ENCODE measurements at places on chromosomes 7 and 10.

DNA sequence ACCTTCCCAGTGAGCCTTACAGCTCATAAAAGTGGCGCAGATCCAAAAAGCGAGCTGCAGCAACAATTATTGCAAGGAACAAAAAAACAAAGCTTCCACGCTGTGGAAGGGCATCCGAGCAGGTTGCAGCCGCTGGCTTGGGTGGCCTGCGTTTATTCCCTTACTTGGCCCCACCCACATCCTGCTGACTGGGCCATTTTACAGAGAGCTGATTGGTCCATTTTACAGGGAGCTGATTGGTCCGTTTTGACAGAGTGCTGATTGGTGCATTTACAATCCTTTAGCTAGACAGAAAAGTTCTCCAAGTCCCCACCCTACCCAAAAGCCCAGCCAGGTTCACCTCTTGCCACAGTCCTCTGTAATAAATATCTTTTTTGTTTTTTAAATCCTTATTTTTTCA is 85.1 kb downstream of the ADCYAP1R1 start:
- no peak for DNase-seq

DNA sequence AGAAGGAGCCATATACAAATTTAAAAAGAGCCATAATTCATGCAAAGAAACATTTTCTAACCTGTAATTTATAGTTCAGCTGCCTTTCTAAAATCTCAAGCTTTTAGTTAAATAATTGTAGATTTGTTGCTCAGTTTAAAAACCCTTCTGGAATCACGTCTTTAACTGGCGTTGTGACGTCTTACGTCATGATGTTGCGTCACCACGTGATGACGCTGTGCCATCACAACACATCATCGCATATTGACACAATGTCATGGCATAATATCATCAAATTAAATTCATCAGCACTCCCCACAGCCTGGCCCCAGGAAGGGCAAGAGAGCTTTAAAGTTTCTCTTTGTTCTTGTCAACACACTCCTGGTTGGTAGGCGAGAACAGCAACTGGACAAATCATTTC is 194.8 kb downstream of the GRM8 start:
- no peak for DNase-seq

DNA sequence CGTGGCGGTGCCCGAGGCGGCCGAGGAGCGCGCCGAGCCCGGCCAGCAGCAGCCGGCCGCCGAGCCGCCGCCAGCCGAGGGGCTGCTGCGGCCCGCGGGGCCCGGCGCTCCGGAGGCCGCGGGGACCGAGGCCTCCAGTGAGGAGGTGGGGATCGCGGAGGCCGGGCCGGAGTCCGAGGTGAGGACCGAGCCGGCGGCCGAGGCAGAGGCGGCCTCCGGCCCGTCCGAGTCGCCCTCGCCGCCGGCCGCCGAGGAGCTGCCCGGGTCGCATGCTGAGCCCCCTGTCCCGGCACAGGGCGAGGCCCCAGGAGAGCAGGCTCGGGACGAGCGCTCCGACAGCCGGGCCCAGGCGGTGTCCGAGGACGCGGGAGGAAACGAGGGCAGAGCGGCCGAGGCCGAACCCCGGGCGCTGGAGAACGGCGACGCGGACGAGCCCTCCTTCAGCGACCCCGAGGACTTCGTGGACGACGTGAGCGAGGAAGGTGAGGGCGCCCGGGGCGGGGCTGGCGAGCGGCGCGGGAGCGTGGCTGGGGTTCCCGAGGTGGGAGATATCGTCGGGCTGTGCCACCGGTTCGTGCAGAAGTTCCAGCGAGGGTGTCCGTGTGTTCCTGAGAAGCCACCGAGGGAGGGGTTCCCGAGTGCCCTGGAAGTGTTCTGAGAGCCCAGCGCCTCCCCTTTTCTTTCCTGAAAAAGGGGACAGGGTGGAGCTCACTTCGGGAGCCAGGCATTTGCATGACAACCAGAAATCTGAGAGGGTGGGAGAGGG is 495 bp downstream of the EIF3B start:
- peak; percentile 10 for DNase-seq

DNA sequence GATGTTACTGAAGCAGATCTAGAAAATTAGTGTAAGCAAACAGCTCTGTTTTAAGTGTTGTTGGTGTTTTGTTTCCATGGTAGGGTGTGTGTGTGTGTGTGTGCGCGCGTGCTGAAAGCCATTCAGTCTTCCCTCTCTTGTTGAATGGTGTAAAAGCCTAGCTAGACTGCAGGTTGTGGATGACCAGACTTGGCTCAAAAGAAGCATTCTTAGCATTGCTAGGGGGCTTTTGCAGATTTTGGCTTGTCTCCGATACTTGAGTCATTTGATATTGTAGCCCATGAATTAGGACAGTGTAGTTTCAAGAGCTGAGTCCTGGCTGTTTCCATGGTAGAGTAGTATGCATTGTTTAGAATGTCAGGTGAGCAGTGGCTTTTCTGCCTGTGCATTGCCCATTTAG is 99.1 kb downstream of the SND1 start:
- no peak for DNase-seq

GRCh38 chr7:44965937-44966730 is 12.7 kb downstream of the MYO1G start:
- DNase-seq: no peak

GRCh38 chr10:110790913-110791506 is 80.7 kb upstream of the PDCD4 start:
- DNase-seq: no peak

DNA sequence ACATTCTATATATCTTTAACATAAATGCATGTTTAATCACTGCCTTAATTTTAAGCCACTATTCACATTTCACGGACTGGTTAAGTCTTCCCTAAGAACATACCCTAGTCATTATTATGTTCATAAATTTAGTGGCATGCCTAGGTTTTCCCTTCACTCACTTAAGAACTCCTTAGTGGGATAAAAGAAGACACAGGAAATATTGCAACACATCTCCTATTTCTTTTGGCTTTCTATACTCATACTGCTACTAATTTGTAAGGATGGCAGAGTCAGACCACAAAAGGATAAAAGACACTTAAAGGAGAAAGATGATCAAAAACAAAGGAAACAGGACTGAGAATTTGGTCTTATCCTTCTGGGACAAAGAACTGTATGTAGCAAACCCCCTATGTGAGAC is 951.4 kb downstream of the SORCS3 start:
- DNase-seq: no peak

- no peak for DNase-seq
Observed at GRCh38 chr10:121053151-121053550, 202.0 kb downstream of the WDR11 start.

GRCh38 chr7:30041526-30042269 is 13.5 kb downstream of the PLEKHA8 start:
- no peak for DNase-seq

DNA sequence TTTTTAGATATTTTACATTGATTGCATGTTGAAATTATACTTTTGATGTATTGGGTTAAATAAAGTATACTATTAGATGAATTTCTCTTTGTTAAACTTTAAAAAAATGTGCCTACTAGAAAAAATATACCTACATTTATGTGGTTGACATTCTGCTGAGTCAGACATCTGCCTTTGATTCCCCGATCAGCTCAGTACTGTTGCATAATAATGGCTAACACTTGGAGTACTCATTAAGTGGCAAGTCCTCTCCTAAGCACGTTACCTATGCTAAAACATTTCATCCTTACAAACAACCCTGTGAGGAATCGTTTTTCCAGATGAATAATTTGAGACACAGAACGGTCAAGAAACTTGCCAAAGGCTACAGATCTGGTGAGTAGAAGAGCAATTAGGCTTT is 14.0 kb upstream of the SEM1 start:
- DNase-seq: no peak

- DNase-seq: peak; percentile 66
Observed at GRCh38 chr10:110357252-110357780, 52.6 kb upstream of the SMNDC1 start.

DNA sequence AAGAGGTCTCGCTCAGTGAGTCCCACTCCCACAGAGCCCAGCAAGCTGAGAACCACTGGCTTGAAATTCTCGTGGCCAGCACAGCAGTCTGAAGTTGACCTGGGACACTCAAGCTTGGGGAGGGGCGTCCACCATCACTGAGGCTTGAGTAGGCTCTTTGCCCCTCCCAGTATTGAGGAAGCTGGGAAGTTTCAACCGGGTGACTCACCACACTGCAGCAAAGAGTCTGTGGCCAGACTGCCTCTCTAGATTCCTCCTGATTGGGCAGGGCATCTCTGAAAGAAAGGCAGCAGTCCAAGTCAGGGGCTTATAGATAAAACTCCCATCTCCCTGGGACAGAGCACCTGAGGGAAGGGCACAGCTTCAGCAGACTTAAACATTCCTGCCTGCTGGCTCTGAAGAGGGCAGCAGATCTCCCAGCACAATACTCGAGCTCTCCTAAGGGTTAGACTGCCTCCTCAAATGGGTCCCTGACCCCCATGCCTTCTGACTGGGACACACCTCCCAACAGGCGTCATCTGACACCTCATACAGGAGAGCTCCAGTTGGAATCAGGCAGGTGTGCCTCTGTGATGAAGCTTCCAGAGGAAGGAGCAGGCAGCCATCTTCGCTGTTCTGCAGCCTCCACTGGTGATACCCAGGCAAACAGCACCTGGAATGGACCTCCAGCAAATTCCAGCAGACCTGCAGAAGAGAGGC is 970.9 kb upstream of the LRRN3 start:
- no peak for DNase-seq

GRCh38 chr7:153628825-153629224 is 423.4 kb upstream of the DPP6 start:
- DNase-seq: no peak

DNA sequence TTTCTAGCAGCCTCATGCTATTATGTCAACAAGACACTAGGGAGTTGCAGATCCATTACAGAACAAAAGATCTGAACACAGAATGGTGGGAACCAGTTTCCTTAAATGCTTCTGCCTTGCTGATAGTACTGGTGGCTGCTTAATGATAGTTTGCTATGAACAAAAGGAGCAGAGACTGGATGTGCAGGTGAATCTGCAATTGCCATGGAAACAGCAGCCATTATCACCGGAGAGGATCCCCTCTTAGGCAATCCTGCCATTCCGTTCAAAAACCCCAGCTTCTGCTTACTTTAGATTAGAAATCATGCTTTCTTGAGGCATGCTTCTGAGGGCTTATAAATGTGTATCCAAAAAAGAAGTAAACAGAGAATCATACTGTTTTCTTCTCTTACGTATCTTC is 80.0 kb upstream of the PRKAR2B start:
- no peak for DNase-seq

DNA sequence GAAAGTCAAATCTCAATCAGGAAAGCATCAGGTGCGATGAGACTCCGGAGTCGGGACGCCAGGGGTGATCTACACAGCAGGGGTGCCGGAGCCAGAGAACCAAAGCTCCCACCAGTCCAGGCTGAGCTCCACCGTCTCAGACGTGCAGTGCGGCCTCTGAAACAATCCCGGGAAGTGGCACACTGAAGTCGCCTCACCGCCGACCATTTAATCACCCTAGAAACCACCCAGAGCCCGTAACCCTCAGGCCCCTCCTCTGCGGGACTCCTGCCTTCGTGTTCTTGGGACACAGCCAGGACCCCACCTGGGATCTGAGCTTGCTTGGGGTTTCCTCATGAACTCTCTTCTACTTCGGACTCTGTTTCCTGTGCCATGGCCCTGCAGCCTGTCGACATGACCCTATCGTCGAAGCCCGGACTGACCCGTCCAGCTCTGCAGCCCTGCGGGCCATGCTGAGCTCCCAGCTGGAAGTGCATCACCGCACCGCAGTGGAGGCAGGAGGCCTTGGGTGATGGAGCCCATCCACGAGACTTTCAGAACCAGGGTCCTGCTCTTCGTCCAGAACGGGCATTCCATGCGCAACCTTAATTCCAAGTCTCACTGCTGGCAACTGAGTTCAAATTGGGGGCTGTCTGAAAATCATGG is 266.4 kb downstream of the PTPRN2 start:
- DNase-seq: no peak

DNA sequence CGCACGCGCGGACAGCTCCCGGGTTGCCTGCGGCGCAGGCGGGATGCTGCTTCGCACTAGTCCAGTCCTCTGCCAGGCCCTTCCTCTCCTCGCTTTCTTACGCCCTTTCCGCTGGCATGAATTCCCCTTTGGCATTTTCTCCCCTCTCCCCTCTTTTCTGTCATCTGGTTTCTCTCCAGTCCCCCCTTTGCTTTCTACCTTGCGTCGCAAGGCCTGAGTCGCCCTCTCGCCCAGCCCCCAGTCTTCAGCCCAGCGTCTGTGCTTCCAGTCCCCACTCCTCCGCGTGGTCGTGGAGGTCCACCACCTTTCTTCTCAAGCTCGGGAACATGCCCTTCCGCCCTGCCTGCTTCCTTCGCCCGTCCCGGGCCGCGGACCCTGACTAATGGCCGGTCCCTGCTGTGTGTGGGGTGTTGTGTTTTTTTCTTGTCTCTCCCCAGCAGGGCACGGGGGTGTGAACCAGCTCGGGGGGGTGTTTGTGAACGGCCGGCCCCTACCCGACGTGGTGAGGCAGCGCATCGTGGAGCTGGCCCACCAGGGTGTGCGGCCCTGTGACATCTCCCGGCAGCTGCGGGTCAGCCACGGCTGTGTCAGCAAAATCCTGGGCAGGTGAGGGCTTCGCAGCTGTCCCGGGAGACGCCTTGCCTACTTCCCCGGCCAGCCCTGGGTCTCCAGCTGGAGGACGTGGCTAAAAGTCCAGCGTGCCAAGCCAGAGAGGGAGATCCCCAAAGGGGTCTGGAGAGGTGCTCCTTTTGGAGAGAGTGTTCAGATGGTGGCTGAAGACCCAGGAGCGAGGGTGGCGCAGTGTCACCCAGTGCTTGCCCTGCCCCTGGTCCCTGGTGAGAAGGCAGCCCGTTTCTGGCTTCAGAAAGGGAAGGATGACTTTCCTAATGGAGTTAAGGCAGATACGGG is 4.2 kb downstream of the PAX2 start:
- no peak for DNase-seq

DNA sequence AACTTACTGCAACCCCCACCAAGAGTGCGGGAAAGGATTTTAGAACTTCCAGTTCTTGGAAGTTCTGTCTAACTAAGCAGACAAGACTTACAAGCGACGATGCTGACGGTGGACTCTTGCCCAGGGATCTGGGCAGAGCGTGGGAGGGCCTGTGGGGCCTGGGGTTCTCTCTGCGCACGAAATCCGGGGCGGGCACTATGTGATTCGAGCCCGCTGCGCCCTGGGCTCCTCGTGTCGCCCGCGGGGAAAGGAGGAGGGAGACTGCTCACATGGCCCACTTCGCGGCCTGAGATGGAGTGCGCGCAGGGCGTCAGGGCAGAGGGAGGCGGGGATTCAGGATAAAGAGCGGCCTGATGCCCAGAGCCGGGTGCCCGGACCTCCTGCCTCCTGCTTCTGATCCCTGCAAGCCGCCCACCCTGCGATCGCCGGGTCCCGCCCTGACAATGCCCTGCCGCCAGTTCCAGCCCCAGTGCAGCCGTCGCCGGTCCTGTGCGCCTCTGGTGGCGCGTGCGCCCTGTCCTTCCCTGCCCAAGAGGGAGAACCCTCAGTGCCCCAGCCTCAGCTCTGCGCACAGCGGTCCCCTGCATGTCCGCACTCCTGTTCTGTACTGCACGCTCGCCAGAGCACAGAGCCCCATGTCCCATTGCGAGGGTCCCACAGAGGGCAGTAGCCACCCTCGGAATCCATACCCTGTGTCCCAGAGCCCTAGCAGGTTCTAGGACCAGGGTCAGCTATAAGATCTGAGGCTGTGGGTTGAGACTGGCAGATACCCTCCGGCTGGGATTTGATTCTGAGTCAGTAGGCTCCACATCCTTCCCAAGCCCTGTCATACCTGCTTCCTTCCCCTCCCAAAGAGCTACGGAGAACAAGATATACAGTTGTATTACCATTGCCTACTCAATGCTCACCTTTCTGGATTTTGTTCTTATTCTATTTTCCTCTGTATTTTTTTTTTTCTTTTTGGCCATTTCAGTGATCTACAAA is 99.4 kb upstream of the TMEM106B start:
- DNase-seq: peak; percentile 15

Measured in stimulated activated CD4-positive, alpha-beta T cell treated with anti-CD3 and anti-CD28 coated beads, Interleukin-4, amount 100 ng/mL, for 48 hours (primary cell).